ENCODE measurements at places on chromosomes 7 and 10.

- no peak for DNase-seq
Measured at GRCh38 chr7:120709252-120709971, 148.5 kb downstream of the TSPAN12 start.

DNA sequence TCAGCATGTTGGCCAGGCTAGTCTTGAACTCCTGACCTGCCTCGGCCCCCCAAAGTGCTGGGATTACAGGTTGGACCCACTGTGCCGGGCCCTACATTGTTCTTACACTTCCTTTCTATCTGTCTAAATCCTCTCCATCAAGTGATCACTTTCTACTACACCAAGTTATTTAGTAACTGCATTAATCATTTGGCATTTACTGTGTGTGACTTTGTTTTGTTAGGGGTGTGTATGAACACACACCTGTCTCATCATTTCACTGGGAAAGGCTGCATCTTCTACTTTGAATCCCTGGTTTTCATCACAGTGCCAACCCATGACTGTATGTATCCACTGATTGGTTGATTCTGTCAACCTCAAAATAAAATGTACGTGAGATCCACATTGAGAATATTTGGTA, 23.0 kb upstream of the CCDC71L start:
- DNase-seq = no peak

DNA sequence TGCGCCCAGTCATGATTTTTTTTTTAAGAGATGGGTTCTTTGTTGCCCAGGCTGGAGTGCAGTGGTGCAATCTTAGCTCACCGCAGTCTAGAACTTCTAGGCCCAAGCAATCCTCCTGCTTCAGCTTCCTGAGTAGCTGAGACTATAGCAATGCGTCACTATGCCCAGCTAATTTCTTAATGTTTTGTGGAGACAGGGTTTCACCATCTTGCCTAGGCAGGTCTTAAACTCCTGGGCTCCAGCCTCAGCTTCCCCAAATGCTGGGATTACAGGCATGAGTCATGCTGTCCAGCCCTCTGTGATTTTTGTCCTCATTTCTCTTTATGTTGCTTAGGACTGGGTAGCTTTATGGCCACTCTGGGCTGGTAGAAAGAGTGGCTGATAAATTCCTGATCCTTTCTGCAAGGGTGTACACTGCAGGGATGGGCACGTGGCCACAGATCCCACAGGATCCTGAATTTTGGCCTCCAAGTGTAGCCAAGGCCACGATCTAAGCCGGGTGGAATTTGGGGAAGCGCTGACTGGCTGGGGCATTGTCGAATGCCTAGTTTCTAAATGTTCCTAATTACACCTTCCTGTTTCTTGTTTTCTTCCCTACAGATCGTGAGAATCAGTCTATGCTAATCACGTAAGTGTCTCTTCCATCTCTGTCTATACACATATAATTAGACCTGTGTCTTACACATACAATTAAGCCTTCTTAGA, 24.1 kb upstream of the MYH16 start:
- DNase-seq = no peak

- no peak for DNase-seq
Measured at GRCh38 chr10:114412907-114413797, 8.8 kb upstream of the AFAP1L2 start.

- no peak for DNase-seq
Measured at GRCh38 chr10:130743751-130744271, 567.7 kb downstream of the TCERG1L start.

GRCh38 chr10:13844651-13845050, 257.9 kb downstream of the PRPF18 start:
- DNase-seq = no peak

DNA sequence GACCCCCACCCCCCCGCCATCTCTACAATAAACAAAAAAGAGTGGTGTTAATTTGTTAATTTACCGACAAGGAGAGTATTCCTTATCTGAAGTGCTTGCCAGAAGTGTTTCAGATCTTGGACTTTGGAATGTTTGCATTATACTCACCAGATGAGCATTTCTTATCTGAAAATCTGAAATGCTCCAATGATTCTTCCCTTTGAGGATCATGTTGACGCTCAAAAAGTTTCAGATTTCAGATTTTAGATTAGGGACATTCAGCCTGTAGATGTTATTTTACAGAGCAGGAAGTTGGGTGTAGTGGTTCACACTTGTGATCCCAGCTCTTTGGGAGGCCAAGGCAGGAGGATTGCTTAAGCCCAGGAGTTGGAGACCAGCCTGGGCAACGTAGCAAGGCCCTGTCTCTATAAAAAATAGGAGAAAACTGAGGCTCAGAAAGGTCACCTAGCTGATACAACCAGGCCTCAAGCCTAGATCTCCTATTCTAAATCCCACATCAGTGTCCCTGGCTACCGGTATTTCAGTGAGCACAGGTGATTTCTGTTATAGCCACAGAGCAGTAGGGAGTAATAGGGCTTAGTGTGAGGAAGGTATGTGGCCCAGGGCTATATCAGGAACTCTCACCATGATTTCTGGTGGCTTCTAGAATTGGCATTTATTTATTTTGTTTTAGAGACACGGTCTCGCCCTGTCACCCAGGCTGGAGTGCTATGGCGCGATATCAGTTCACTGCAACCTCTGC, 35.4 kb downstream of the TMEM120A start:
- no peak for DNase-seq

GRCh38 chr10:112842832-112843360, 107.2 kb upstream of the TCF7L2 start:
- DNase-seq = no peak

- DNase-seq = no peak
Measured at GRCh38 chr7:79381921-79382320, 71.5 kb downstream of the MAGI2 start.

DNA sequence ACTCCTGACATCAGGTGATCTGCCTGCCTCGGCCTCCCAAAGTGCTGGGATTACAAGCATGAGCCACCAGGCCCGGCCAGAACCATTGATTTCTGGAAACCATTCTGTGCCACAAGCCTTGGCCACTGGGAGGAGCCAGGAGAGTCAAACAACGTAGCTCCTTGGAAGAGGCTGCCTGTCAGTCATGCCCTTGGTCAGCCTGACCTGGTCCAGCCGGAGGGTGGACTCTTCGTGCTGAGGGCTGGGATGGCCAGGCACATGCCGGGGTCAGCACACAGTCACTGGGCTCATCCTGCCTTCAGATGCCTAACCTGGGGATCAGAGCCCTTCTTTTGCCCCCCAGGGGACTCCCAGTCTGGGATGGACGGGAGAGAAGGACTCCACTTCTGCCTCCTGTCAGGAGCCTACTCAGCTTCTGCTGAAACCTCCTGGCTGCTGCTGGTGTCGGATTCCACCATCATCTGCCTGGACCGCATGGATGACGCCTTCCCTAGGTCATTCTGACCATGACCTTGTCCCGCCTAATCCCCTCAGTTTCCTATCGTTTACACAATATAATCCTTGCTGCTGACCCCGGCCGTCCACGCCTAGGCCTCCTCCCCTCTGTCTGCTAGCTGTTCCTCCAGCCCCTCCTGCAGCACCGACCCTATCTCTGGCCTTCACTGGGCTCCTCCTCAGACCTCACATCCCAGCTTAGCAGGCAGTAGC, 30.4 kb downstream of the TMEM270 start:
- DNase-seq = no peak

- DNase-seq = no peak
Measured at GRCh38 chr7:143406002-143406357, 2.7 kb downstream of the EPHA1 start.

DNA sequence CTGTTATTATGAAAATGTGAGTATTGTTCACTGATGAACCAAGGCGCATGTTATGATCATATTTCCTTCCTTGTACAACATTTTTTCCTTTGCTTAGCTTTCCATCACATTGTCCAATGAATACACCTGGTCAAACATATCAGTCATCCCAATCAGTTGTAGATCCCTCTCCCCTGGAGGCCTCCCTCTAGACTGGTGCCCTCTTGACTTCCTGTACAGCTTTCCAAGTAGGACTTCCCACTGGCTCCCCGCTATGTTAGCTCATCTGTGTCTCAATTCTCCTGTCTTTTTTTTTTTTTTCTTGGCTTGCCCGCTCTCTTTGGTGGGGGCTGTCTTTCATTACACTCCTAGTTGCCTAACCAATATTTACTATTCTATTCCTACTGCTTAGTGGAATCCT, 214.2 kb upstream of the NPY start:
- DNase-seq = no peak

DNA sequence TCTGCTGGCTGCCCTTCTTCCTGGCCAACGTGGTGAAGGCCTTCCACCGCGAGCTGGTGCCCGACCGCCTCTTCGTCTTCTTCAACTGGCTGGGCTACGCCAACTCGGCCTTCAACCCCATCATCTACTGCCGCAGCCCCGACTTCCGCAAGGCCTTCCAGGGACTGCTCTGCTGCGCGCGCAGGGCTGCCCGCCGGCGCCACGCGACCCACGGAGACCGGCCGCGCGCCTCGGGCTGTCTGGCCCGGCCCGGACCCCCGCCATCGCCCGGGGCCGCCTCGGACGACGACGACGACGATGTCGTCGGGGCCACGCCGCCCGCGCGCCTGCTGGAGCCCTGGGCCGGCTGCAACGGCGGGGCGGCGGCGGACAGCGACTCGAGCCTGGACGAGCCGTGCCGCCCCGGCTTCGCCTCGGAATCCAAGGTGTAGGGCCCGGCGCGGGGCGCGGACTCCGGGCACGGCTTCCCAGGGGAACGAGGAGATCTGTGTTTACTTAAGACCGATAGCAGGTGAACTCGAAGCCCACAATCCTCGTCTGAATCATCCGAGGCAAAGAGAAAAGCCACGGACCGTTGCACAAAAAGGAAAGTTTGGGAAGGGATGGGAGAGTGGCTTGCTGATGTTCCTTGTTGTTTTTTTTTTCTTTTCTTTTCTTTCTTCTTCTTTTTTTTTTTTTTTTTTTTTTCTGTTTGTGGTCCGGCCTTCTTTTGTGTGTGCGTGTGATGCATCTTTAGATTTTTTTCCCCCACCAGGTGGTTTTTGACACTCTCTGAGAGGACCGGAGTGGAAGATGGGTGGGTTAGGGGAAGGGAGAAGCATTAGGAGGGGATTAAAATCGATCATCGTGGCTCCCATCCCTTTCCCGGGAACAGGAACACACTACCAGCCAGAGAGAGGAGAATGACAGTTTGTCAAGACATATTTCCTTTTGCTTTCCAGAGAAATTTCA, 1.7 kb downstream of the ADRB1 start:
- no peak for DNase-seq

GRCh38 chr10:21048068-21048467, 151.0 kb upstream of the NEBL start:
- DNase-seq = no peak

DNA sequence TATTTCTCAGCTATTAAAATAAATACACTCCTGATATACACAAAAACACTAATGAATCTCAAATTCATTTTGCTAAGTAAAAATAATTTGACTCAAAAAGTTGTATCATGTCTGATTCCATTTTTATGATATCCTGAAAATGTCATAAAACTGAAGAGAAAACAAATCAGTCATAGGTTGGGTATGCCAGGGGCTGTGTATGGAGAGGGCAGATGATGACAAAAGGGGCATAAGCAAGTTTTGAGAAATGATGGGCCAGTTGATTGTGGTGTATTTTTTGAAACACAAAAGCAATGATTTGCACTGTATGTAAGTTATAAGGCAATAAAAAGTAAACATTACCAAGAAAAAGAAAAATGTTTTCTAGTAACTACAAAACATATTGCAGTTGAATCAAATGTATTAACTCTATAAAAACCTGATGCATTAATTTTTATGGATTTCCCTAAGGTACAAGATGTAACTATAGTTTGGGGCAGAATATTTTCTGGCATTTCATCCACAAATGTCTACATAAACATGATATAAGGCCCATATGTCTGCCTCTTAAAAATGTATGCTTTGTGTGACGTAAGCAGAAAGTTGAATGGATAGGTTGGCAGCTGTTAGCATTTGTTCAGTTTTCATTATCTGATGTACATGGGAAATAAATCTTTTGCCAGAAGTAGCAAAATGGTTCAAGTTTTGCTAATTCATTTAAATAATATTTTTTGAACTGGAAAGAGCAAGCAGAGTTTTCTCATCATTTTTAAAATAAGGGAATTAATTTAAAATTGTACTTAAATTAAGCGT, 35.1 kb upstream of the ING3 start:
- no peak for DNase-seq

DNA sequence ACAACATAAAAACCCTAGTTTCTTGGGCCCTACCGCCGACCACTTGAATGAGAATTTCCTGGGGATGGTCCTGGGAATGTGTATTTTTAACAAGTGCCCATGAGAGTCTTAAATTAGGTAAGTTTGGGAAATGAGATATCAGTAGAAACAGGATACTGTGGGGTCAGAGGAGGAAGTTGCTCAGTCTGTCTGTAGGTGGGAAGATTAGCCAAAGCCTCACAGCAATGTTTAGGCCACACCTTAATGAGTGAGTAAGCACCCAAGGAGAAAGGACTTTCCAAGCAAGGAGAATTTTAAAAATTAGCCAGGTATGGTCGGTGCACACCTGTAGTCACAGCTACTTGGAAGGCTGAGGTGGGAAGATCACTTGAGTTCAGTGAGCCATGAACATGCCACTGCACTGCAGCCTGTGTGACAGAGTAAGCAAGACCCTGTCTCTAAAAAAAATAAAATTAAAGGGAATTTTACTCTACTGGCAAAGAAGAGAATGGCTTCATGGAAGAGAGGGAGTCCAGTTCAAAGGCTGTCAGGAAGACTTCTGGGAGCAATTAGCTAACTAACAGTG, 31.9 kb downstream of the PAPSS2 start:
- DNase-seq = no peak

- DNase-seq = no peak
Measured at GRCh38 chr7:4267341-4268039, 414.6 kb upstream of the FOXK1 start.

GRCh38 chr10:43035800-43036199, 41.1 kb upstream of the RET start:
- no peak for DNase-seq

Data from stimulated activated CD8-positive, alpha-beta memory T cell treated with anti-CD3 and anti-CD28 coated beads, Interleukin-4, amount 100 ng/mL, for 4 hours (primary cell).